ENCODE measurements at places on chromosomes 1 and 21.

DNA sequence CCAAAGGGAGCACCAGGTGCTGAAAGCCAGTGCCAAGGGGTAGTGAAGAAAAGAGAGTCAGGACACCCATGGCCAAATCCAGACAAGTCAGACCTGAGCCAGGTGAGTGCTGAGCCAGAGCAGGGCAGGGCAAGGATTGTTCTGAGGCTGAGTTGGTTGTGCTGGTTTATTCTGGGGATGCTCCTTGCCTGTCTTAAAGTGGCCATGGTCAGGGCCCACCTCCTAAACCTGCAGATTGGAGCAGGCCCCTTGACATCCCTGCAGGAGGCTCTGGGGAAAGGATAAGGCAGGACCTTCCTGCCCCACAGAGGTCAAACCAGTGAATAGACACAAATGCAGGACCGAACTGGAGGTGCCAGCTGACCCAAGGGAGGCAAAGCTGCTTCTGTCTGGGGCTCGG, 138.4 kb downstream of the HIVEP3 start:
- H3K36me3 ChIP-seq, result no peaks in the 10 kb centered on the region
- H3K4me1 ChIP-seq, result no peaks in the 10 kb centered on the region

DNA sequence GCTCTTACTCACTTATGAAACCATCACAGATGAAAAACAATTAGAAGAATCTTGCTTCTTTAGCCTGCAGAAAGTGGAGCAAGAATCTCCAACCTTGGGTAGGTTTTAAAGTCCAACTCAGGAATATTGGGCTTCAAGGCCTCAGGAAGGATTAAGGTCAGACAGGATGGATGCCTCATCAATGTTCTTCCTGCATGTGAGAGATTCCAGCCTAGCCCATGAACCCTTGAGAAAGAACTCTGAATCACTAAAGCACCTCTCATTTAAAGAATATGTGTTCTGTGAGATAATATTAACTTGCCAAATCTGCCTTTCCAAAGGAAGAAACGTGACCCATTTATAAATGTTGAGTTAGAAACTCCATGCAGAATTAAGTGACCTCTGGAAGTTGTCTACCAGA, 345.2 kb upstream of the CAMK1G start:
- H3K4me3 ChIP-seq, result no peak overlapping the region
- no peaks in the 10 kb centered on the region for H3K27me3 ChIP-seq
- H3K27ac ChIP-seq, result no peak overlapping the region
- no peaks in the 10 kb centered on the region for H3K36me3 ChIP-seq
- no peak for DNase-seq

- no peaks in the 10 kb centered on the region for H3K27me3 ChIP-seq
- H3K27ac ChIP-seq, result no peak overlapping the region
- H3K4me1 ChIP-seq, result peaks cover 1% of the 10 kb centered on the region
- no peaks in the 10 kb centered on the region for H3K36me3 ChIP-seq
Measured at GRCh38 chr1:10597492-10598388, 123.0 kb downstream of the PEX14 start.

- H3K36me3 ChIP-seq, result no peaks in the 10 kb centered on the region
- no peak for DNase-seq
- no peaks in the 10 kb centered on the region for H3K4me1 ChIP-seq
- H3K27ac ChIP-seq, result no peak overlapping the region
- no peak overlapping the region for H3K4me3 ChIP-seq
Measured at GRCh38 chr1:29543586-29543985, 307.3 kb downstream of the PTPRU start.

GRCh38 chr1:59122527-59122926, 174.4 kb upstream of the FGGY start:
- no peaks in the 10 kb centered on the region for H3K27me3 ChIP-seq
- H3K27ac ChIP-seq, result no peak overlapping the region
- no peaks in the 10 kb centered on the region for H3K36me3 ChIP-seq
- DNase-seq, result no peak
- no peaks in the 10 kb centered on the region for H3K4me1 ChIP-seq

DNA sequence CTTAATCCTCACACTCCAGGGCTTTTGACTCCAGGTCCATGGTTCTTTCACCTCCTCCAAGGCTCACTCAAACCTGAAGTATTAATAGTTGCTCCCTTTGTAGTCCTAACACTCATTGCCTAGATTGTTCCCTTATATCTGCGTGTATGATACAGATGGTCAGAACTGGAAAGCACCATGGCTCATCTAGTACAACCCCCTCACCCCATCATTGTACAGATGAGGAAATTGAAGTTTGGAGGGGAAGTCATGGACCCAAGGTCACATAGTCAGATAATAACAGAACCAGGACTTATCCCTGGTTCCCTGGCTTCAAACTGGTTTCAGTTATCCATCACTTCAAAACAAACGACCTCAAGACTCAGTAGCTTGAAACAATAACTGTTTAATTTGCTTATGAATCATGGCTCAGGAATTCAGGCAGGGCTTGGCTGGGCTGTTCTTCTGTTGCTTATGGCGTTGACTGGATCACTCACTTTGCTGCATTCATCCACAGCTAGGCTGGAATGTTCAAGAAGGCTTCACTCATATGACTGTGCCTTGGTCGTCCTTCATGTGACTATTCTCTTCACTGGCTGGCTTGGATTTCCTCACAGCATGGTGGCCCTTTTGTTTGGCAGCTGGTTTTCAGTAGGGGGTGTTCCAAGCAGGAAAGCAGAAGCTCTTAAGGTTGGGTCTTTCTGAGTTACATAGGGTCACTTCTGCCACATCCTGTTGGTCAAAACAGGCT, 5.0 kb downstream of the NOS1AP start:
- no peaks in the 10 kb centered on the region for H3K36me3 ChIP-seq
- H3K4me3 ChIP-seq, result no peak overlapping the region

- H3K27me3 ChIP-seq, result no peaks in the 10 kb centered on the region
- no peak overlapping the region for H3K27ac ChIP-seq
- no peak for DNase-seq
Measured at GRCh38 chr1:117114877-117115276, 6.7 kb downstream of the TRIM45 start.

DNA sequence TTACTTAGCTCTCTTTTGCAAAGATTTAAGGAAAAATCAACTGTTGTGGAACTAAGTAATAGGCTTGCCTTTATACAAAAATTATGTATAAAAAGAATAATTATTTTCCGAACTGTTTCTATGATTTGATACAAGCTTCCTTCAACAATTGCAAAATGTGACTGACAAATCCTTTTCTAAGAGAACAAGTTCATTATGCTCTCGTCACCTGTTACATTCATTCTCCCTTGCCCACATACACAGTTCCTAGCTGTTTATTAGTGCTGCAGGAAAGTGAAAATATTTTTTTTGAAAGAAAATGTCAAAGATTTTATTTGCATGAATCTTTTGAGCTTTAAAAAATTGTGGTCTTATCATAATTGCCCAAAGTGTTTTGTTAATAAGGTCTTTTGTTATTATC, 466.2 kb downstream of the USP25 start:
- H3K27ac ChIP-seq, result no peak overlapping the region
- H3K36me3 ChIP-seq, result no peaks in the 10 kb centered on the region
- no peak for DNase-seq
- no peak overlapping the region for H3K4me3 ChIP-seq
- H3K4me1 ChIP-seq, result no peaks in the 10 kb centered on the region

- no peak for DNase-seq
- H3K4me3 ChIP-seq, result no peak overlapping the region
- no peak overlapping the region for H3K27ac ChIP-seq
- no peaks in the 10 kb centered on the region for H3K36me3 ChIP-seq
Measured at GRCh38 chr1:5711956-5712645, 280.1 kb downstream of the NPHP4 start.

- no peaks in the 10 kb centered on the region for H3K36me3 ChIP-seq
- peaks cover 2% of the 10 kb centered on the region for H3K4me1 ChIP-seq
- H3K27ac ChIP-seq, result no peak overlapping the region
- DNase-seq, result no peak
- no peak overlapping the region for H3K4me3 ChIP-seq
- H3K27me3 ChIP-seq, result no peaks in the 10 kb centered on the region
Measured at GRCh38 chr1:160256396-160257046, 5.8 kb downstream of the DCAF8 start.

DNA sequence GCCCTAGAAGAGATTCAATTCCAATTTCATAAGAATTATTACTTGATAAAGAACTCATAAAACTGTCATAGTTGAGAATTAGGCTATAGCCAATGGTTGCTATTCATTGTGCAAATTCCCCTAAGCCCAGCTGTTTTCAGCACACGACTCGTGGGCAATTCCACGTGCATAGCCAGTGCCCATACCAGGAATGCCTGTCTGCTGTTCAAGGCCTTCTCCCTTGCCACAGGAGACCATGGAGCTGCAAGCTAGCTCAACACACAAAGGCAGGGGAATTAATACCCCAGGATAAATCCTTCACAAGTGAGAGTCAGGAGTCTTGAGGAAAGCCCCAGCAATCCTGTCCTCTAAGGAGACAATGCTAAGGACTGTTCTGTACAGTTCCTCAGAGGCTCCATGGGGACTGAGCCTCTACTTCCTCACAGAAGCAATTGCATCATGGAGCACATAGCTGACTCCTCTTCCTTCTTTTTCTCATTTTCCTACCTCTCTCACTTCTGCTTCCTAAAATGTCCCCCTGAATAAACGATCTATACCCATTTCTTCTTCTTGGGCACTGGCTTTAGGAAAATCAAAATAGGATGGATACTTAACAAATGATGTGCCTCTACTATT, 19.1 kb upstream of the CHRM3 start:
- H3K27me3 ChIP-seq, result no peaks in the 10 kb centered on the region
- no peak for DNase-seq
- no peaks in the 10 kb centered on the region for H3K4me1 ChIP-seq
- no peaks in the 10 kb centered on the region for H3K36me3 ChIP-seq

DNA sequence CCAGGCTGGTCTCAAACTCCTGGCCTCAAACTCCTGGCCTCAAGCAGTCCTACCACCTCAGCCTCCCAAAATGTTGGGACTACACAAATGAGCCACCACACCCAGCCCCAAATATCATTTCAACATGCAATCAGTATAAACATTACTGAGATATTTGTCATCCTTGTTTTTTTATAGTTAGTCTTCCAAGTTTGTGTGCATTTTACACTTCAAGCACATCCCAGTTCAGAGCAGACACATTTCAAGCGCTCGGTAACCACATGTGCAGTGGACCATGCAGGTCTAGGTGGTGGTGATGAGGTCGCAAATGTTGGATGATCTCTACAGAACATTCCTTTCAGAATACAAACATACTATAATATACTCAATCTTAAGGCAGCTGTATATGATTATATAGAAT, 23.8 kb upstream of the APP start:
- no peak overlapping the region for H3K4me3 ChIP-seq
- no peaks in the 10 kb centered on the region for H3K36me3 ChIP-seq
- DNase-seq, result no peak

GRCh38 chr1:48644905-48645605, 131.6 kb downstream of the BEND5 start:
- no peak overlapping the region for H3K27ac ChIP-seq
- no peak for DNase-seq
- no peaks in the 10 kb centered on the region for H3K27me3 ChIP-seq
- H3K36me3 ChIP-seq, result no peaks in the 10 kb centered on the region
- no peaks in the 10 kb centered on the region for H3K4me1 ChIP-seq
- H3K4me3 ChIP-seq, result no peak overlapping the region

GRCh38 chr1:154982341-154982740, 803 bp upstream of the FLAD1 start:
- peak overlapping the region; percentile 88 for H3K27ac ChIP-seq
- H3K4me1 ChIP-seq, result peaks cover 8% of the 10 kb centered on the region
- no peaks in the 10 kb centered on the region for H3K27me3 ChIP-seq
- H3K36me3 ChIP-seq, result peaks cover 33% of the 10 kb centered on the region
- DNase-seq, result no peak
- peak overlapping the region; percentile 96 for H3K4me3 ChIP-seq

DNA sequence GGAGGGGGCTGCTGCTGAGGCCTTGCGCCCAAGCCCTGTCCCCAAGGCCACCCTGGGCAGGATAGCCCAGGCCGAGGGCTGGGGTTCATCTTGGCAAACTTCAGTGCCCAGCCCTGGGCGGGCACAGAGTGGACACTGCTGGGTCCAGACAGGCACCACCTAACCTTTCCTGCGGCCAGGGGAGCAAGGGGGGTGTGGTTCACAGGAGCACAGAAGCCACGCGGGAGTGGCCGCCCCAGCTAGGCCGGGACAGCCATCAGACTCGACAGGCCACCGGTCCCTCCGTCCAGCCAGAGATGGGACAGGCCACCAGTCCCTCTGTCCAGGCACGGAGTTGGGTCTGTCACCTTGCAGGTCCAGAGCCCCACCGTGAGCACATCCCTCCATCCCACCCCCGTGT, 28.9 kb downstream of the ARHGEF16 start:
- H3K4me1 ChIP-seq, result no peaks in the 10 kb centered on the region
- no peak overlapping the region for H3K27ac ChIP-seq
- DNase-seq, result no peak
- H3K27me3 ChIP-seq, result no peaks in the 10 kb centered on the region

DNA sequence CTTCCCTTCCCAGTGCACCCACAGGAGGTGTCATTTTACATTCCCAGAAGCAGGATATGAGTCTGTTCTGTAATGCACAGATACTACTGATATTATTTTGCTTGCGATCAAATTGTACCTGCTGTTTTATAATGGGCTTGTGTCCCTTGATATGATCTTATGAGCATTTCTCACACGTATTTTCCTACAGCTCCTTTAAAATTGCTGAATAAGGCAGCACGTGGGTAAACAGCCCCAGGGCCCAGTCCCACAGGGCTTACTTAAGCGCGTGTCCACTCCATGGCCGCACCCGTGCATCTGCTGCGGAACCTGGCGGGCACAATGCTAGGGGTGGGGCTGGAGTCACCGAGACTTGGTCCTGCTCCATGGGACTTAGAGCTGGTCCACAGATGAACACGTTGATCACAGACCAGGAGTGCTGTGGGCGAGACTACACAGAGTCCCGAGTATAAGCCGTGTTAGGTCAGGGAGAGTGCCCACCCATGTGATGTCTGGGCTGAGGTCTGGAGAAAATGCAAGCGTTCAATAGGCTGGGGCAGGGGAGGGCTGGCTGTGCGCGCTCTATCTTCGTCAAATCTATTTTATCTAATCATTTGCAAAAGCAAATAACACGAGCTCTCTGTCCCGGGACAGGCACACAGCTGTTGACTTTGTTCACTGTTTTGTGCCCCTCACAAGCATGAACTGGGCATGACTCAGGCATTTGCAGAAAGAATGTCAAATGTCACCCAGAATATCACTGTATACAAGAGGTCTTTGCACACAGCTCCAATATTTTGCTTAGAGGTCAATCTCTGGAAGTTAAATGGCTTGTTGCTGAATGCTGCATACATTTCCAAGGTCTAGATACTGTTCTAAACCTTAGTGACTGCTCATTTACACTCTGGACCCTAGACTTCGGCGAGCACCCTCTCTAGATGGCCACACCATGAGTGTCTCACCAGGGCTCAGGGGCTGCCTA, 119.3 kb downstream of the CRYAA start:
- no peak overlapping the region for H3K4me3 ChIP-seq
- no peaks in the 10 kb centered on the region for H3K36me3 ChIP-seq
- no peak overlapping the region for H3K27ac ChIP-seq
- no peaks in the 10 kb centered on the region for H3K4me1 ChIP-seq
- H3K27me3 ChIP-seq, result no peaks in the 10 kb centered on the region
- no peak for DNase-seq
